ENCODE measurements at places on chromosomes 13 and 19.

DNA sequence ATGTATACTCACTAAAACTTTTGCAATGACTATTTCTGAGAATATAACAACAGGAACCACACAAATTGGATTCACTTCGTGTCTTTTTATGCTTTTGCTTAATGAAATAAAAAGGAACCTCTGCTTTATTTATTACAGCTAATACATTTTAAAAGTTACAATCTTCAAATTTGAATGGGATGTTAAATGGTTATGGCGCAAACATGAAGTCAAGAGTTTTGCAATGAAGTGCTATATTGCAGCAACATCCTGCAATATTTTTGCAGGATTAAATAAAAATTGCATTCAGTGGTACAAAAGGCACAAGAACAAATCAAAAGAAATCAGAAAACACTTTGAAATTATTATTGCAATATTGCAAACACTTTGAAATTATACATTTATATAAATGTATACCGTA, 1519.0 kb upstream of the MIR17HG start:
- DNase-seq = no peak

DNA sequence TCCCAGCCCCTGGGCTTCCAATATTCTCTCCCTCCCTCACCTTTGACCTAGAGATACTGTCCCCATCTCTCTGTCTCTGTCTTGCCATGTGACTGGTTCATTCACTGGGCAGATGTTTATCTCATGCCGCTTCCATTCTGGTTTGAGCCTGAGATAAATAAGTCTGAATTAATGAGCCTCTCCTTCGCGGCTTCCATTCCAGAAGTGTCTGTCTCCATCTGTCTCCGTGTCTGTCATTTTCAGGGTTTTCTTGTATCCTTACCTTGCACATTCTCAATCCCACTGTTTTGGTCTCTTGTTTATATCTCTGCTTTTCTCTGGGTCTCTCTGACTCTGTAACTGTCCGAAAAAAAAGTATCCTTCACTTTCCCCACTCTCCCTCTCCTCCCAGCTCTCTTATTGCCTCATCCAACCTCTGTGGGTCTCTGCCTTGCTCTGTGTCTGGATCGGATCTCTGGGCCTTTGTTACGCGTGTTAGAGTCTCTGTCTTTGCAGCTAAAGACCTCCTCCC, 4.3 kb downstream of the SPHK2 start:
- no peak for DNase-seq

DNA sequence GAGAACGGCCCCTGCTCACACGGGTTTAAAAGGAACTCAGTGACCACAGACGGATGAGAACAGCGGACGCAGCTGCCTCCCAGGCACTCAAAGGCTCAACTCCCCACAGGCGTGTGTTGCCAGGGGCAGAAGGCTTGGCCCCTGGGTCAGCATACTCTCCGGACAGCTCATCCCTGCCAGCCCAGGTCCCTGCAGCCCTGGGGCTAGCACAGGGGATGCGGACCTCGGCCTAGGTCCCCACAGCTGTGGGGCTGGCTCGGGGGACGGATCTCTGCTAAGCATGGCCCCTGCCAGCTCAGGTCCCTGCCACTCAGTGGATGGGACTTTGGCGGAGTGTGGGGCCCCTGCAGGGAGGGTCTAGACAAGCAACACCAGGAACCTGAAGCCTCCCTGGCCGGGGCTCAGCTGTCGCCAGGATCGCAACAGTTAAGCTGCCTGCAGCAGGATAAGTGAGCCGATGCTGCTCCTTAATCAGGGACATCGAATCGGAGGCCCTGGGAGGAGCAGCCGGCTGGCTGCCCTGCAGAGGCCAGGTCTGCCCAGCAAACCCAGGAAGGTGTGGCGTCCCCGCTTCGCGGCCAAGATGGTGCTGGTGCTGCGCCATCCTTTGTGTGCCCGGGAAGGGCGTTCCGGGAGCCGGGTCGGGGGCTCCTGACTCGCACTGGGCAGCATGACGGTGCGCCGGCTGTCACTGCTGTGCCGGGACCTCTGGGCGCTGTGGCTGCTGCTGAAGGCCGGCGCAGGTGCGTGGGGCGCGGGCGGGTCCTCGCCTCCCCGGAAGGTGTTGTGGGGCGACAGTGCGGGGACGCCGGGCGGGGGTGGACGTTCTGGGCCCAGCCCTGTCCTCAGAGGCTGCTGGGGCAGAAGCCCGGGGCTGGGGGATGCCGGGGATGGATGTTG, 32.5 kb downstream of the MCF2L start:
- peak; percentile 60 for DNase-seq

DNA sequence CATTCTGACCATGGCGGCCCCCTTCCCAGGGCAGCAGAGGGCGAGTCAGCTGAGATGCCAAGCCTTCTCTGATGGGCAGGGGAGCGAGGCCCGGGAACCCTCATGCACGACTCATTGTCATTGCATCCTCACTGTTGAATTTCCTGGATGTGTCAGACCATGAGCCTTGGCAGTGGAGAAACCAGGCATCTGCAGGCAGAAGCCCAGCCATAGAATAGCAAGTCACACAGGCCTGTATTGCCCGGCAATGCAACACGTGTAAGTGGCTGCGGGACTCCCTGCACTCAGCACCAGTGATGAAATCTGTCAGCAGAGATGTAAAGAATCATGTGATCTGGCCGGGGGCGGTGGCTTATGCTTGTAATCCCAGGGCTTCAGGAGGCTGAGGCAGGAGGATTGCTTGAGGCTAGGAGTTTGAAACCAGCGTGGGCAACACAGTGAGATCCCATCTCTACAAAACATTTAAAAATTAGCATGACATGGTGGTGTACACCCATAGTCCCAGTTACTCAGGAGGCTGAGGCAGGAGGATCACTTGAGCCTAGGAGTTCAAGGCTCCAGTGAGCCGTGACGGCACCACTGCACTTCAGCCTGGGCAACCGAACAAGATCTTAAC, 199.7 kb downstream of the KATNAL1 start:
- no peak for DNase-seq

- DNase-seq = no peak
Measured at GRCh38 chr19:2969104-2969504, 8.3 kb upstream of the TLE6 start.

- no peak for DNase-seq
Measured at GRCh38 chr19:51699170-51699569, 6.0 kb downstream of the SPACA6 start.

- no peak for DNase-seq
Measured at GRCh38 chr19:44587963-44588770, 25.2 kb upstream of the IGSF23 start.

DNA sequence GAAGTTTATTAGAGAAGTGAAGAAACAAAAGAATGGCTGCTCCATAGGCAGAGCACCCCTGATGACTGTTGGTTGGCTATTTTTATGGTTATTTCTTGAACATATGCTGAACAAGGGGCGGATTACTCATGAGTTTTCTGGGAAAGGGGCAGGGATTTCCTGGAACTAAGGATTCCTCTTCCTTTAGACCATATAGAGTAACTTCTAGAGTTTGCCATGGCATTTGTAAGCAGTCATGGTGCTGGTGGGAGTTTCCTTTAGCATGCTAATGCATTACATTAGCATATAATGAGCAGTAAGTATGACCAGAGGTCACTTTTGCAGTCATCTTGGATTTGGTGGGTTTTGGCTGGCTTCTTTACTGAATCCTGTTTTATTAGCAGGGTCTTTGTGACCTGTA, 38.7 kb upstream of the PCDH8 start:
- DNase-seq = no peak

DNA sequence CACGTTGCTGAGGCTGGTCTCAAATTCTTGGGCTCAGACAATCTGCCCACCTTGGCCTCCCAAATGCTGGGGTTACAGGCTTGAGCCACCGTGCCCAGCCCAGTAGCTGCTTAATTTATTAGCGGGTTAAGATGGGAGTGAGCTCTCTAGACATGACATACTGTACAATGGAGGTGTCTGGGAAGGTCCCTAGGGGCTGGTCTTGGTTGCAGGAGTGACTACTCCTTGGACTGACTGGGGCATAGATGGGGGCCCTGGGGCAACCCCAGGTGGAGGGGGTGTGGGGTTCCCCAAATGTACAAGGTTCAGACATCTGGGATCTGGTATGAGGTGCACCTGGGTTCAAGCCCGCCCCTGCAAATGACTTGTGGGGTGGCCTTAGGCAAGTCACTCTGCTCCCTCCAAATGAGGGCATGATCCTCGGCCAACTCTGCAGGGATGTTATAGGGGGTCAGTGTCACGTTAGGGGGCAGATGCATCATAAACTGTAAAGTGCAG, 12.8 kb downstream of the CIB3 start:
- no peak for DNase-seq

GRCh38 chr19:31543456-31543855, 194.2 kb upstream of the TSHZ3 start:
- DNase-seq = no peak

DNA sequence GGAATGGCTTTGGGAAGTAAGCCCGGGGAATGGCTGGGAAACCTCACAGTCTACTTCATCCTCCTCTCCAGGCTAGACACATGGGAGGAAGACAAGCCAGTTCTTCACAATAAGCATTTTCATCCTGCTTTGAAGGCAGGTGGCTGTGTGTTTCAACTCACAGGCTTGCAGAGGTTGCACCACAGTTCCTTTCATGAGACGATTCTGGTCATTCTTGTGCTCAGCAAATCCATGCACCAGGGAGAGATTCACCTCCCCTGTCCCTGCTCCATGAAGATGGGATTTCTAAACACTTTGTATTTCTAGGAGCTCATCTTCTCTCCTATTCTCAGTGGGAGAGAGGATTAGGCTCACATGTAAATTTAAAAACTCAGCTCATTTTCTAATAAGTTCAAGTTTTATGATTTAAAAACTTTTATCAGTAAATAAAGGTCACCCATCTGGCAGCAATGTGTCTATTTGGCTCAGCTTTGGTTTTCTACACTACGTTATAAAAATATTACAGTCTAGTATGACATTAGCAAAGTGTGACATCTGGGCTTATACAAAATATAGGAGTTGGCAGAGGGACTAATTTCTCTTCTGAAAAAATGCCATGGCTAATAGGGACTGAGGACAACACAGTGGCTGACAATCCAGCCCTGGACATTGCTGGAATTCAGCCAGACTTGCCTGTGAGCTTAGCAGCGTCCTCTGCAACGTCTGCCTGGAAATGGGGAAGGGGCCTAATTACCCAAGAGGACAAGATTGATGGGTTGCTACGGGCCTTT, 283.2 kb upstream of the SLC10A2 start:
- DNase-seq = no peak

DNA sequence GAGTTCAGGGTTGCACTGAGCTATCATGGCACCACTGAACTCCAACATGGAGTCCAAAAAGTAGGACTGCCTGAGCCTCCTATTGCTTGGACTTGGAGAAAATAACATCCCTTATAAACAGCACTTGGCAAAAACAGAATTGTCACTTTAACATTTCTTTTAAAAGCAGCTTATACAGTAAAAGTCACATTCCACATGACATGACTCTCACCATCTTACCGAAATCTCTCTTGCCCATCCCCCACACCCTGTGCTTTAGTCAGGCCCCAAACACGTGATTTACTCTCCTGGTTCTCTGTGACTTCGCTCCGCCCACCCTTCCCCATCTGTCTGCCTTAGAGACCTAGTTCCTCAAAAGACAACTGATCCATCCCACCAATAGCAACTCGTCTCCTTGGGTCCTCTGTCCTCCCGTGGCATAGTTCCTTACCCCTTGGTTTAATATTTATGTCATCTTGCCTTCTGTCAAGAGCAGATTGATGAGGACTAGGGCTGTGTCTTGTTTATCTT, 4.6 kb downstream of the SAFB start:
- no peak for DNase-seq

DNA sequence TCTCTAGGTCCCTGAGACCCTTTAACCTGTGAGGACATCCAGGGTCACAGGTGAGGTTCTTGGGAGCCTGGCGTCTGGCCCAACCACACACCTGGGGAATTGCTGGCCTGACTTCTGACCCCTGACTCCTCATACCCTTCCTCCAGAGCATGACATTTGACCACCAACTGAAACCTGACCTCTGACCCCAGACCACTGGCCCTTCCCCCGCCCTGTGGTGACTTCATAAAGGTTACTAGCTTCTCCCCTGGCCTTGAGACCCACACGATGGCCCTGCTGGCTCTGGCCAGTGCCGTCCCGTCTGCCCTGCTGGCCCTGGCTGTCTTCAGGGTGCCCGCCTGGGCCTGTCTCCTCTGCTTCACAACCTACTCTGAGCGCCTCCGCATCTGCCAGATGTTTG, at the start of gene SPACA6:
TSS of gene SPACA6 (plus strand) at position 71 of the 400 bp plus-strand sequence. CDS start at position 268, 197 bp downstream.
- no peak for DNase-seq

DNA sequence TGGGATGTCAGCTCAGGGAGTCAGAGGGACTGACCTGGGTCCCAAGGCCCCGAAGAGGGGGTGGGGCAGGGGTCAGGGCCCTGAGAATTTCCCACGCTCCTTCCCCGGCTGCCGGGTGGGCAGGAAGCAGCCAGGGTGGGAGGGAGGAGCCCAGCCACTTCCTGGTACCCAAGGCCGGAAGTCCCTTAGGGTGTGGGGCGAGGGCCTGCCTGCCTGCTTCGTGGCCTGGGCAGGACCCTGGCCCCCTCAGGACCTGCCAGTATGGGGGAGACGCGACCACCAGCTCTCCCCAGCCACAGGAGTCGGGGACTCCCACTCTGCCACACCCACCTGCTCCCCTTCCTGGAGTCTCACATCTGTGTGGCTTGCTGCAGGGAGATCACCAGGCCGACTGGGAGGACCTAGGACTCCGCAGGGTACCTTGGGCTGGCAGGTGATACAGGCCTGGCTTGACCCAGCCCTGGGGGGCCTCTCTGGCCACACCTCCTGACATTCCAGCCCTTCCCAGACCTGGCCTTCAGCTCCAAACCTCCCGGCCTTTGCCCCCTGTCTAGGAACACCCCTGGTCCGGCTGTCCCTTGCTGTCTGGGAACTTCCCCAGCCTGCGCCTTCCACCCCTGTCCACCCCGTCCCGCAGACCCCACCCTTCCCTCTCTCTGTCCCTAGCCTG, 9.8 kb upstream of the CIRBP start:
- DNase-seq = no peak

- DNase-seq = no peak
Measured at GRCh38 chr13:33150662-33151061, 134.4 kb downstream of the KL start.

DNA sequence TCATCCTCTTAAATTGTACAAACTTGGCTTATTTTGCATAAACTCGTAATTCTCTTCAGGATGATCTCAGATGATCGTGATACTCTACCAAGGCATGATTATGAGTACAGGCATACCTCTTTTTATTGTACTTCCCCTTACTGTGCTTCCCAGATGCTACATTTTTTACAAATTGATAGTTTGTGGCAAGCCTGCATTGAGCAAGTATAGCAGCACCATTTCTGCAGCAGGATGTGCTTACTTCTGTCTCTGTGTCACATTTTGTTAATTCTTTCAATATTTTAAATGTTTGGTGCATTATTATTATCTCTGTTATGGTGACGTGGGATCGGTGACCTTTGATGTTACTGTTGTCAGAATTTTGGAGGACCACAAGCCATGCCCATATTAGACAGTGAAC, 752.3 kb downstream of the PCDH9 start:
- DNase-seq = no peak

- no peak for DNase-seq
Measured at GRCh38 chr13:98541191-98541590, 35.7 kb downstream of the STK24 start.

GRCh38 chr13:107275945-107276614, 708.1 kb upstream of the ARGLU1 start:
- no peak for DNase-seq

DNA sequence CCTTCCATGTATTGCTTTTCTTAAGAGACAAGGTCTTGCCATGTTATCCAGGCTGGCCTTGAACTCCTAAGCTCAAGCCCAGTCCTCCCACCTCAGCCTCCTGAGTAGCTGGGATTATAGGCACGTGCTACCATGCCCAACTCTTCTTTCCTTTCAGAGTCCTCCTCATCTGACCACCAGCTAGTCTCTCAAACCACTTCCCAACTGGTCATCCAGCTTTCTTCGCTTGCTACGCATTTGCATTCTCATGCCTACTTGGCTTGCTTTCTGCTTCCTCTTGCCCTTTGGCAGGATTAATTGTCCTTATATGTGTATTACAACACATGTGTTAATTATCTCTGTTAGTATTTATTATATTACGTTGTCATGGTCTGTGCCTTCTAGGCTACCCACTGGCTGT, 6.3 kb downstream of the GPR18 start:
- no peak for DNase-seq
